ENCODE measurements at places on chromosomes 2 and 18.

DNA sequence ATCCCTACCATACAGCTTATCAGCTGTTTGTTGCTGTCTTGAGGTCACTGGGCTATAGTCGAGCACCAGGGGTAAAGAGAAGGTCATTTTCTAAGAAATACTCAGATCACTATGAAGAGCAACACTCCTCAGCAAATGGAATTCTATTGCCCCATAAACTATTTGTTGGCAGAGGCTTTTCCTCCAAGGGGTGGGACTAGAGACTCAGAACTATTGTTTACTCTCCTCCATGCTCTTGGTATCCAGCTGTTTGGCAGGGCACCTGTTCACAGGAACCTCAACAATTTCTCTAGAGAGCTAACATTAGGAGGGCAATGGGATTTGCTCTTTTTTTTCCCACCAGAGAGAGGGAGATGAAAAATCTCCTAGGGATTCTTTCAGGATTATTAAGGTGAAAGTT, 249.1 kb upstream of the SPRED2 start:
- DNase-seq: no peak

GRCh38 chr2:185161701-185162100, 563.4 kb downstream of the ZNF804A start:
- DNase-seq: no peak

DNA sequence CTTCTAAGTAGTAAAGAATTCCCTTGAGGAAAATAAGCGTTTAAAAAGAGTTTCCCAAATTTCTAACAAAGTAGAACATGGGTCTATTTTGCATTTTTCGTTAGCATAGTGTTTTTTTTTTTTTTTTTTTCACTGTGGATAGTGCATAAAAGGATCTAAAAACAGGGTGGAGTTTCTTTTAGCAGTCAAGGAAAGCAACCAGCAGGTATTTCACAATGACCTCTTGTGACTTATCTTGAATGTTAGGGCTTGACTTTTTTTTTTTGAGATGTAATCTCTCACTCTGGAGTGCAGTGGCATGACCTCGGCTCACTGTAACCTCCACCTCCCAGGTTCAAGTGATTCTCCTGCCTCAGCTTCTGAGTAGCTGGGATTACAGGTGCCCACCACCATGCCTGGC, 14.9 kb upstream of the DGKD start:
- DNase-seq: no peak

DNA sequence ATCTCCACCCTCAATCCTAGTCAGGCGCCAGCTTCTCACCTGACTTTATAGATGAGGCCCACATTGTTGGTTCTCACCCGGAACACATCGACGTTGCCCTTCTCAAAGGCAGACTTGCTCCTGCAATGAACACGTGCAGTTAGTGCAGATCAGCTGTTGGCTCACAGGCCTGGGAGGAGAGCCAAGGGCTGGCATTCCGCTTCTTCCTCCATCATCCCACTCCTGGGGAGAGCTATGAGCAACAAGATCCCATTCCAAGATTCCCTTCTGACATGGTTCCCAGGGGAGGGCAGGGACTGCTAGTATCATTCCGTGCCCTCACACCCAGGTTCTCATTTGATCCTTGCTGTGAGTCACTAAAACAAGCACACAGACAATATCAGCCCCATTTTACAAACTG, 15.1 kb downstream of the LOXHD1 start:
- DNase-seq: no peak

DNA sequence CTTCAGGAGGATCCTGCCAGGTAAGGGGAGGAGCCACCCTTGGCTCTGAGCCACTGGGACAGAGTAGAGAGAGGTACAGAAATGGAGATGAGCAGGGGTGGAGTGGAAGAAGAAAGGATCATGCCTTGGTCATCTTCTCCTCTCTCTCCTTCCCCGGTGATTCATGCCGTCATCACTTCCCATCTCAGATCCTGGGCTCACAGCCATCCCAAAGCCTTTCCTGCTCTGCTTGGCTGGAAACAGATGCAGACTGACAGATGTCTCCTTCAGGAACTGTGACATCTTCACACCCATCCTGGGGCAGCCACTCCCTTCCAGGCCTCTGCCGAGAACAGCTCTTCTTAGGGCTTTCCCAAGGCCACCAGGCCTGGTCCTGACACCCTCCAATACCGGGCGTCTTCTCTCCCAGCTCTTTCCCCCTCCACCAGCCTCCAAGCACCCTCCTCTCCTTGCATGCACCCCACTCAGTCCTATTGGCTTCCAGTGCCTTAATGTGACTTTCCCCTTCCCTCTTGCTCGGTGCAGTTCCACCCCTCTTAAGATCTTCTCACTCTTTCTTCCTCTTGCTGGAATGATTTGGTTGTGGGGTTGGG, 58.3 kb upstream of the TNP1 start:
- DNase-seq: no peak

DNA sequence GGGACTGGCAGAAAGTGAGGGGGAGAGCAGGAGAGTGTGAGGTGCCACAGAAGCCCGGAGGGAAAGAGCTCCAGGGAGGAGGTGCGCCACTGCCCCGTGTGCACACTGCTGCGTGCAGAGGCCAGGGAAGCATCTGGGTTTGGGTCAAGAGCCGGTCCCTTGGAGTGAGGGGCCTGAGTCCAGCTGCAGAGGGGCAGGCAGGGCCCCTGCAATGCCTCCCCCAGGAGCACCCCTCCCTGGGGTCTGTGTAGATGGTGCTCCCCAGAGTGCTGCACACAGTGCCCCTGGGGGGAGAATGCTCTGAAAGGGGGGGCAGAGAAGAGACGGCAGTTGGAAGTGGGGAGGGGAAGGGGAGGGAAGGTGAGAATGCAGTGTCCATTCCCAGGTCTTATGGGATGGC, 3.7 kb upstream of the LIMS2 start:
- no peak for DNase-seq

DNA sequence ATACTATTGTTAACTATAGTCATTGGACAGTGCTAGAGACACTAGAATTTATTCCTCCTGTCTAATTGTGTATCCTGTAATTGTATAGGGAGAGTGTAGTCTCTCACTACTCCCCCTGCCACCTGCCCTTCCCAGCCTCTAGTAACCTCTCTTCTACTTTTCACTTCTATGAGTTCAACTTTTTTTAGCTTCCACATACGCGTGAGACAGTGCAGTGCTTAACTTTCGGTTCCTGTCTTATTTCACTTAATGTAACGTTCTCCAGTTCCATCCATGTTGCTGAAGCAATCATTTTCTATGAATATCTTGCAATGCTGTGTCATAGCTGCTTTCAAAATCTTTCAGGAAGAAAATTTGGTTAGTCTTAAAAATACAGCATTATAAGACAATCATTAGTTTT, 22.8 kb upstream of the RUFY4 start:
- no peak for DNase-seq

DNA sequence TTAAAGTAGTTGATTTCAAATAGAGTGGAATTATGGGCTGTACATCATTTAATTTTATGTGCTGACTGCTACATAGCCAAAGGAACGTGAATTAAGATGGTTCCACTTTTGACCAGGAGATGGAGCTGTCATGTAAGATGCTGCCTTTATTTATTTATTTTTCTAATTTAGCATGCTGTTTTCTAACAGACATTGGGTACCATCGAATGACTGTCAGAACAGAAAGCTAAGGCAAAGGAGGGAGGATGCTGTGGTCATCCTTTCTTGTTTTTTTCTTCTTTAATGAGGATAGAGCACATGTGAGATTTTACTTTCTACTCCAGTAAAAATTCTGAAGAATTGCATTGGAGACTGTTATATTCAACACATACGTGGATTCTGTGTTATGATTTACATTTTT, at the start of gene SCN2A:
SCN2A (plus strand) TSS at position 185 of the 400 bp plus-strand sequence. CDS start 56,410 bp downstream, outside the sequence.
- peak; percentile 51 for DNase-seq

GRCh38 chr2:120005834-120006521, 6.9 kb upstream of the EPB41L5 start:
- no peak for DNase-seq

DNA sequence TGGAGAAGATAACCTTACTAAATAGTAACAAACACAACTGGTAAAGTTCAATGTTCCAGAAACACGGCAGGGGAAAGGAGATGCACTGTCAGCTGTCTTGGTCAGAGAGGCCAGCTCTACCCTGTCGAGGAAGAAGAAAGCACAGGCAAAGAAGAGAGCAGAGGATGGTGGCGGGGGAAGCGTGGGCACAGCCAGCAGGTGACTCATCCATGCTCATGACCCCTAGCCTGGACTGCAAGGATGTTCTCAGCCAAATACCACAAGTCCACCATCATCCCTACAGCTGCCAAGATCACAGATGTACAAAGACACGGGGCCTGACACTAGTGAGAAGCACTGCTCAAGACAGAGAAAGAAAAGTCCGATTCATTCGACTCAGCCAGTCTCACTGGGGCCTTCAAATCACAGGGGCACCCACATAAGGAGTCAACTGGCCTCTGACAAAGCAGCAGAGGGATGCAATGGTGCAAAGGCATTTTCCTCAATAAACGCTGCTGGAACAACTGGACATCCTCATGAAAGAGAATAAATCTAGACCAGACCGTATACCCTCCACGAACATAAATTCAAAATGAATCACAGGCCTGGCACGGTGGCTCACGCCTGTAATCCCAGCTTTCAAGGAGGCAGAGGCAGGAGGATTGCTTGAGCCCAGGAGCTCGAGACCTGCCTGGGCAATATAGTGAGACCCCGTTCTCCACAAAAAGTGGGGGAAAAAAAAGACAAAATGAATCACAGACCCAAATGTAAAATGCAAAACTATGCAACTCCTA, 5.6 kb downstream of the DTYMK start:
- no peak for DNase-seq

- DNase-seq: no peak
Observed at GRCh38 chr2:143336719-143337210, 207.5 kb downstream of the ARHGAP15 start.

DNA sequence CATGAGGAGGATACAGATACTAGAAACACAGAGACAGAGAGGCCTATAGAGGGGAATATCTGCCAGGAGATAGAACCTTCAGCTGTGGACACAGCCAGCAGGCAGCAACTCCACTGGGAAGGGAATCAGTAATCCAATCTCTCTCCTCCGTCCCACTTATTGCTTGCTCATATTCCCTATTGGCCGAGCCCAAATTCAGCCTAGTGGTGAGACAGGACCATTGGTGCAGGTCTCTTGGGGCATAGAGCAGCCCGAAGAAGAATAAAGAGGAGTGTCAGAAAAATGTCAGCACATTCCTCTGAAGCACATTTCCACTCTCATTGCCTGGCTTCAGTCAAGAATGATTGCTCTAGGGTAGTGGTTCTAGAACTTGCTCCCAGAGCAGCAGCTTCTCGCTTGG, 1091.5 kb upstream of the GYPC start:
- no peak for DNase-seq

GRCh38 chr2:177073611-177074010, 139.0 kb upstream of the HNRNPA3 start:
- DNase-seq: no peak

DNA sequence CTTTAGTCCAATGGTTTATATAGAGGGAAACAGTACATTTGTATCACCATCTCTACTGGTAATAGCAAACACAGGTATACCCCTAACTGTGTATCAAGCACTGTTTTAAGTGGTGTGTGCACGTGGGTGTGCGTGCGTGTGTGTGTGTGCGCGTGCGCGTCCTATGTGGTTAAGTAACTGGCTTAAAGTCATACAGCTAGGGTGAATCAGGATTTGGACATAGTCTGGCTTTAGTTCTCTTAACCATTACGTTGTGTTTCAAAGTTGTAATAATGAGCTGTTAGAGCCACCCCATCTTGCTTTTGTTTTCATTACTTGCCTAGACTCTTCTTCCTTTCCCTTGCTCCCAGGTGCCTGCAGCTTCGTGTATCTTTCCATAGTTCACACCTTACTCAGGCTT, 2.1 kb downstream of the HADHB start:
- DNase-seq: no peak

Data from retina (tissue), 1 donor.